CD4-positive, alpha-beta memory T cell (primary cell): ENCODE measurements at places on chromosomes 3 and 15. TPM values are rescaled to one million over a fixed set of nuclear protein-coding genes. Genes with fewer than 3 reads are reported as not detected.

Gene PLAAT1
- not detected for total RNA-seq

Gene CCK
- not detected for total RNA-seq

Gene SCG5
- 0.35 TPM for total RNA-seq

Gene C3orf22
- total RNA-seq = not detected

Gene CYP1A2
- total RNA-seq = not detected

Gene MDFIC2
- total RNA-seq = not detected

Gene GOLGA8K
- total RNA-seq = 0.36 TPM

Gene KCTD6
- 11.6 TPM for total RNA-seq

Gene ZNF80
- 1.1 TPM for total RNA-seq

Gene HESX1
- not detected for total RNA-seq

Gene FAM98B
- 26.3 TPM for total RNA-seq

- no peaks in the 10 kb centered on the region for H3K27me3 ChIP-seq
- no peak for DNase-seq
- H3K4me1 ChIP-seq = no peaks in the 10 kb centered on the region
- H3K27ac ChIP-seq = no peak overlapping the region
- H3K4me3 ChIP-seq = no peak overlapping the region
These were observed 47.8 kb upstream of the CDAN1 start for GRCh38 chr15:42784705-42785104.

- no peaks in the 10 kb centered on the region for H3K27me3 ChIP-seq
- no peak for DNase-seq
- H3K27ac ChIP-seq = peak overlapping the region; percentile 84
- H3K4me1 ChIP-seq = peaks cover 89% of the 10 kb centered on the region
- no peaks in the 10 kb centered on the region for H3K36me3 ChIP-seq
- H3K4me3 ChIP-seq = peak overlapping the region; percentile 39
These were observed 71.9 kb upstream of the MBNL1 start for GRCh38 chr3:152196782-152197181.

DNA sequence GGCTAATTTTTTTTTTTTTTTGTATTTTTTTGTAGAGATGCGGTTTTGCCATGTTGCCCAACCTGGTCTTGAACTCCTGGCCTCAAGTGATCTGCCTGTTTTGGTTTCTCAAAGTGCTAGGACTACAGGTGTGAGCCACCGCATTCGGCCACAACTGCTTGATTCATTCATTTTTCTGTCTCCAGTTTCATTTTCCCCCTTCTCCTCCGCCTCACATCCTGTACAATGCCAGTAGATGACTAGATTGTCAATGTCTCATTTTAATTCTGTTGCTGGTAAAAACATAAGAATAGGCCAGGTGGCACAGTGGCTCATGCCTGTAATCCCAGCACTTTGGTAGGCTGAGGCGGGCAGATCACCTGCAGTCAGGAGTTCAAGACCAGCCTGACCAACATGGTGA is 12.0 kb upstream of the ZNF592 start:
- H3K27ac ChIP-seq = peak overlapping the region; percentile 2
- H3K4me1 ChIP-seq = peaks cover 53% of the 10 kb centered on the region
- peak; percentile 75 for DNase-seq
- no peak overlapping the region for H3K4me3 ChIP-seq
- H3K27me3 ChIP-seq = no peaks in the 10 kb centered on the region

DNA sequence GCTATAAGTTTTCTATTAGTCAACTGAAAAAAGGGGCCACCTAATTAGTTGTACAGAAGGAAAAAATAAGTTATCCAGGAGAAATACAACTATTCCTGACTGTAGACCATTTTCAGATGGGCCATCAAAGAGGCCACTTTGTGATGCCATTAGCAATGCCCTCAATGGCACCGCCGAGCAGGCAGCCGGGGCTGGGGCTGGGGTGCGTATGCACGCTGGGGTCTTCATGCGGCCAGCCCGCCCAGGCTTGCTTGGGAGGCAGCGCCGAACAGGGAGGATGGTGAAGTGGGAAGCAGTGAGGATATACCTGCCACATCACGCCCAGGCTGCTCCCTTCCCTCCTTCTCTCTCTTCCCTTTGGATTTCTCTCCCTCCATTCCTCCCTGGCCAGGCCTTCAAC is 128.4 kb downstream of the XXYLT1 start:
- no peak for DNase-seq
- H3K27me3 ChIP-seq = no peaks in the 10 kb centered on the region
- peaks cover 2% of the 10 kb centered on the region for H3K4me1 ChIP-seq
- H3K27ac ChIP-seq = no peak overlapping the region

- DNase-seq = no peak
- no peak overlapping the region for H3K4me3 ChIP-seq
- no peaks in the 10 kb centered on the region for H3K27me3 ChIP-seq
- H3K27ac ChIP-seq = no peak overlapping the region
These were observed 16.2 kb upstream of the CERS3 start for GRCh38 chr15:100544946-100545345.

GRCh38 chr15:62558640-62559380 is 393.7 kb upstream of the C2CD4B start:
- no peaks in the 10 kb centered on the region for H3K27me3 ChIP-seq
- H3K4me1 ChIP-seq = no peaks in the 10 kb centered on the region
- H3K36me3 ChIP-seq = no peaks in the 10 kb centered on the region
- no peak for DNase-seq

- H3K4me3 ChIP-seq = no peak overlapping the region
- H3K4me1 ChIP-seq = no peaks in the 10 kb centered on the region
- H3K36me3 ChIP-seq = no peaks in the 10 kb centered on the region
- DNase-seq = no peak
- no peak overlapping the region for H3K27ac ChIP-seq
- H3K27me3 ChIP-seq = no peaks in the 10 kb centered on the region
These were observed 47.4 kb downstream of the TMEM266 start for GRCh38 chr15:76107169-76107568.

DNA sequence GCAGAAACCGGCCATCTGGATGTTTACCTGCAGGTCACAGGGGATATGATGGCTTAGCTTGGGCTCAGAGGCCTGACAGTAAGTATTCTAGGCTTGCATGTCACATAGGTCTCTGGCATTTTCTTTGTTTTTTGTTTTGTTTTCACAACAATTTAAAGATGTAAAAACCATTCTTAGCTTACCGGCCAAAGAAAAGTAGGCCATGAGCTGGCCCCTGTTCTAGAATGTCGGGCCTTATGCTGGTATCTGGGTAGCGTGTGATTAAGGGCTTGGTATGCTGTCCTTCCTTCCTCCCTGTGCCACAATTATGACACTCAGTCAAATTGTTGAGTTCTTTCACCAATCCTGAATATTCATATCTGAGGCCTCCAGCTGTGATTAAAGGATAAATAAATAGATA is 40.2 kb downstream of the C3orf85 start:
- no peaks in the 10 kb centered on the region for H3K4me1 ChIP-seq
- H3K4me3 ChIP-seq = no peak overlapping the region
- no peaks in the 10 kb centered on the region for H3K27me3 ChIP-seq
- H3K27ac ChIP-seq = no peak overlapping the region
- H3K36me3 ChIP-seq = no peaks in the 10 kb centered on the region

DNA sequence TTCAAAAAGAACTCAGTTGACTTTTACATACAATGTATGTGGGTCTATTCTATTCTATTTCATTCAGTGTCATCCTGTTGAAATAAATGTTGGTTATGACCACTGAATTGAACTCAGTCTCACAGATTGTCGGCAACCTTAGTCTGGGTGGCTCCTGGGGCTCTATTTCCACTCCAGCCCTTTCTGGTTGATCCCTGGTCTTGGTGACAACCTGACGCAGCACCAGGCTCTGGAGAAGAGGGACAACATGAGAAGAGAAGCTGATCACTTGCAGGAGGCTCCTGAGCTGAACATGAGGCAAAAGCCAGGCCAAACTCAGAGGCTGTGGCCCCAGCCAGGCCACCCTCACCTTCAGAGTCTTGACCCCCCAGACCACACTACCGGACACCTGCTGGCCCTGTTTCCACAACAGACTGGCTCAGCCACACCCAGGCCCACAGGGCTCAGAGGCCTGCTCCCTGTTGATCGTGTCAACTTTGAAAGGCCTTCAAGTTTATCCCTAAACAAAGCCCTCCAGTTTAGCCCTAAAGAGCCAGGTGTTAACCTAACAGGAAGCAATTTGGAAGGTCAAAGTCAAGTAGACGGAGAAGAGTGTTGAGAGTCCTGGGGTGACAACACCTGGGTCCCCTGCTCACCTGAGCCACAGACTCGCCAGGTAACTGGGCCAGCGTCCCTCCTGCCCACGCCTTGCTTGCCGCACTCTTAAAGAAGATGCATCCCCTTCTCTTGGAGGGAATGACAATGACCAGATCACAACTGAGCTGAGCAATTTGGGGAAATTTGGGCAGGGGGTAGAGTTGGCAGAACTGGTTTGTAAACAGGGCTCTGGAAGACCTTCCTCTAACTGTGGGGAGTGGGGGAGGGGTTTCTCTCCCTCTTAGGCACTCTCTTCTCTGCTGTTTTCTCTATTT is 15.4 kb upstream of the MUC20 start:
- H3K4me3 ChIP-seq = no peak overlapping the region
- H3K4me1 ChIP-seq = no peaks in the 10 kb centered on the region
- DNase-seq = no peak

DNA sequence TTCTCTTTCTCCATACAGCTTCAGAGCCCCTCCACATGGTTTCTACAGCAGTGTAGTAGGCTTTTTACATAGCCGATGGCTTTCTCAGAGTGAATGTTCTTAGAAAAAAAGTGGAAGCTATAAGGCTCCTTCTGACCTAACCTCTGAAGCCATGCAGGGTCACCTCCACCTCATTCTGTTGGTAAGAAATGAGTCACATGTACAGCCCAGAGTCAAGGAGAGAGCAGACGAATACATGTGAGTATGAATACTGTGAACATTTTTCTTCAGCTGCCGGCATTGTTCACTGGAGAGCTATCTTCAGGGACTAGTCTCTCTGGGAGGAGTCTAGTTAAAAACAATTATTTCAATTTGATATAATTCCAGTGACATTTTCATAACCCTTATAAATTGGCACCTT is 68.2 kb upstream of the THRB start:
- H3K4me1 ChIP-seq = no peaks in the 10 kb centered on the region
- DNase-seq = no peak
- H3K27me3 ChIP-seq = no peaks in the 10 kb centered on the region
- H3K27ac ChIP-seq = no peak overlapping the region
- no peak overlapping the region for H3K4me3 ChIP-seq

DNA sequence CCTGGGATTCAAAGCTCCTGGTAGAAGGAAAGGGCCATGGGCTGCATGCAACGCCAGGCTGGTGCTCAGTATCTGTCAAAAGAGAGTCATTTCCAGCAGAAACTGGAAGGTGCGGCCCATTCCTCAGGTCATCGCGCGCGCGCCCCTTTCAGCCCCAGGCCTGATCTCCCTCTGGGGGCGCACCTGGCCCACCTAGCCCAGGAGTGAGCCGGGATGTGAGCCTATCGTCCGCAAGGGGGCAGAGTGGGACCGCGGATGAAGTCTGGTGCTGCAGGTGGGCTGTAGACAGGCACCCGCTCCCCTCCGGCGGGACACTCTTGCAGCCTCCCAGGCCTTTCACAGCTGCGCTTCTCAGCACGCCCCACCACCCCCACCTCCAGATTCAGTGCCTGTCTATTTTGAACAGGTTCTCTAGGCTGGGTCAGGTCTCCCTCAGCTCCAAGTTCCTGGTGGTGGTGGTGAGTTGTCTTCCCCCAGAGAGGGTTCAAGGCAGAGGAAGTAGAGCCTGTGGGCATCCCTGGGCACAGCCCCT is 5.8 kb upstream of the RPL29 start:
- H3K27me3 ChIP-seq = no peaks in the 10 kb centered on the region
- H3K27ac ChIP-seq = no peak overlapping the region

DNA sequence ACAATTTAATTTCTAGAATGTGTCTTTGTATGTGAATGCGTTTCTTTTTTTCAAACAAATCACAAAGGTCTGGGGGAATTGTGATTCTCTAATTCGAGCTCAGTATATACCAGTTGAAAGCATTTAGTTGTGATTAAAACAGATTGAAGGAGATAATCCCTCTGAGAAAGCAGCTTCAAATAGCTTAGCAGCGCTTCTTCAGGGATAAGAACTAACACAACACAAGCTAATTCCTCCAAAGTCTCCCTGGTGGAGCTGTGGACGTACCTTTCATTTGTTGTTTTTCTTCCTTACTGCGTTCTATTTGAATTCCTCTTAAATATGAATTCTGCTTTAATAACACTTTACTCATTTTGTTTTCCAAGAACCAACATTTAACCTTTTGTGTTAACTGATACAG is 286.7 kb downstream of the ROBO2 start:
- no peaks in the 10 kb centered on the region for H3K36me3 ChIP-seq
- H3K27ac ChIP-seq = no peak overlapping the region
- DNase-seq = no peak
- H3K27me3 ChIP-seq = no peaks in the 10 kb centered on the region
- no peaks in the 10 kb centered on the region for H3K4me1 ChIP-seq

DNA sequence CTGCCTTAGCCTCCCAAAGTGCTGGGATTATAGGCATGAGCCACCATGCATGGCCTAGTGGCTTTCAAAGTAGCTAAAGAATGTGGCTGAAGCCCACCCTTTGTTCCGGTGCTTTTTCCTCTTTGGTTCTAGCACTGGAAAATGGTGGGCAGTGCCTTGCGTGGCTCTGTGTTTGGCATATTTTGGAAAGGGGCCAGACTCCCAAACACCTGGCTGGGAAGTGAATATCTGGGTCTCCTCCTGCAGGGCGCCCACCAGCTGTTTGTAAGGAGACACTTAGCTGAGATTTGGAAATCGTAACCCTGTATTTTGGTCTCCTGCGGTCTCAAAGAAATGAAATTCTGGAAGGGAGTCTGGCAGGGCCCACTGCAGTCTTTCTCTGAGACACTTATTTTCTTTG is 336.4 kb downstream of the IL20RB start:
- no peaks in the 10 kb centered on the region for H3K4me1 ChIP-seq
- no peaks in the 10 kb centered on the region for H3K27me3 ChIP-seq
- no peaks in the 10 kb centered on the region for H3K36me3 ChIP-seq
- no peak for DNase-seq
- no peak overlapping the region for H3K4me3 ChIP-seq

GRCh38 chr3:188152660-188153436 is 1.1 kb upstream of the LPP start:
- no peak for DNase-seq
- H3K27me3 ChIP-seq = no peaks in the 10 kb centered on the region
- H3K4me1 ChIP-seq = peaks cover 51% of the 10 kb centered on the region
- H3K36me3 ChIP-seq = no peaks in the 10 kb centered on the region
- peak overlapping the region; percentile 79 for H3K4me3 ChIP-seq
- peak overlapping the region; percentile 76 for H3K27ac ChIP-seq

DNA sequence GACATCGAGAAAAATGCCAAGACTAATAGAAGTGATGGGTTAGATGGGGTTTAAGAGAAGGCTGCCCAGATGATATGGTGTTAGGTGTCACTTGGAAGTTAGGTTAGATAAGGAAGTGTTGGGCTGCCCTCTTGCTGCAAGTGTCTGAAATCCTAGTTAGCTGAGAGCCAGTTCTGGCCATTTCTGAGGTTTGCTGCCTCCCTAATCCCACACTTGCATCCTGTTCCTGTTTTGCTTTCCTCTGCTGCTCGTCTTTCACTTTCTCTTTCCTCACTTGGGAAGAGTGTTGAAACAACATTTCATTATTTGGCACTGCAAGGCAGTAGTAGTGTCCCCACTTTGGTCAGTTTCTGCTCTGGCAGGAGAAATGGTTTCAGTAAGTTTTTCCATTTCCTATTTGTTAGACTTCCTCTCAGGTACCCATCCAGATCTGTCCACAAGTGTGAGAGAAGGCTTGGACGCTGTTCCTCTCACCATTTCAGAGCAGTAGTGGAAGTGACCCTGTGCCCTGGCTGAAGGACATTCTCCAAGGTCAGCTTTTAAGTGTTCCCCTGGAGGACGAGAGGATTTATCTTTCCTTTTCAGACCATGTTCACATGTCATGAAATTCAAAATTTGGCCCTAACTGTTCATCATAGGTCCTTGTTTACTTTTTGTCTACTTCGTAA is 93.3 kb downstream of the ADAMTSL3 start:
- H3K4me1 ChIP-seq = no peaks in the 10 kb centered on the region
- H3K4me3 ChIP-seq = no peak overlapping the region
- DNase-seq = no peak
- H3K27ac ChIP-seq = no peak overlapping the region
